ENCODE measurements at places on chromosomes 7 and 10.

GRCh38 chr10:75068523-75068922, 42.9 kb upstream of the SAMD8 start:
- DNase-seq = no peak

GRCh38 chr10:70334526-70335245, 47.7 kb downstream of the LRRC20 start:
- no peak for DNase-seq

DNA sequence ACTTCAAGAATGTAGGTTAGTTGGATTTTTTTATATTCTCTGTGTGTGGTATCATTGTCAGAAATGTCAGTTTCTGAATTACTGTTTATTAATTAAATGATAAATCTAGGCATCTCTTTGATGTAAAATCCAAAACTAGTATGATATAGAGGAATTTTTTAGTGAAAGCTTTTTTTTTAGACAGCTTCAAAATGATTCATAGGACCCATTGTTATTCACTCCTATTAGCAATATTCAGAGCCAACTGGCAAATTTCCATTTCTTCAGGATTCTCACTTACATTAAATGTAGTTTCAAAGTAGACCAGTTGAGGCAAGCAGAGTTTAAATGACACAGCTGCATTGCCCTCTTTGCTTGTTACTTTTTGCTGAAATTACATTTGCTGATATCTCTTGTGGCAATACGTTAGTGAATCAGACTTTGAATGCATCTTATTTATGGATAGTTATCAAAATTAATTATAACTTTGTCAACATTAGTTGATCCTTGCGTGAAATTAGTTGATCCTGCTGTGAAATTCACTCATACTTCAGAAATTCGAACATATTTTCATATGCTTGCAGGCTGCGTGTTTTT, 20.3 kb downstream of the ZNF277 start:
- no peak for DNase-seq

DNA sequence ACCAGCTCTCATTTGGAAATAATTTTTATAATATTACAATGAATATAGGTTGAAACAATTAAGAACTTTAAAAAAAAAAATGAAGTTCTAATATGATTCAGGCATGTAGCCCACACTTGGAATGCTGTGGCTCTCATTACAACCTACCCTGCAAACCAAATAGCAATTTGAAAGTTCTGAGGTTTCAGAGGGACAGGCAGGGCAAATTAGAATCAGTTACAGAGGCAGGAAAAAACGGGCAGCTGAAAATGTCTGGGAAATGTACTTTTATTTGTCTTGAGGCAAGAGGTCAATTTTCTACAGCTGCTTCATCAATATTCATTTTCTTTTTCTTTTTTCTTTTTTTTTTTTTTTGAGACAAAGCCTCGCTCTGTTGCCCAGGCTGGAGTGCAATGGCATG, 95.3 kb downstream of the PIP4K2A start:
- no peak for DNase-seq

- no peak for DNase-seq
Observed at GRCh38 chr7:117395743-117396142, 31.6 kb downstream of the ASZ1 start.

DNA sequence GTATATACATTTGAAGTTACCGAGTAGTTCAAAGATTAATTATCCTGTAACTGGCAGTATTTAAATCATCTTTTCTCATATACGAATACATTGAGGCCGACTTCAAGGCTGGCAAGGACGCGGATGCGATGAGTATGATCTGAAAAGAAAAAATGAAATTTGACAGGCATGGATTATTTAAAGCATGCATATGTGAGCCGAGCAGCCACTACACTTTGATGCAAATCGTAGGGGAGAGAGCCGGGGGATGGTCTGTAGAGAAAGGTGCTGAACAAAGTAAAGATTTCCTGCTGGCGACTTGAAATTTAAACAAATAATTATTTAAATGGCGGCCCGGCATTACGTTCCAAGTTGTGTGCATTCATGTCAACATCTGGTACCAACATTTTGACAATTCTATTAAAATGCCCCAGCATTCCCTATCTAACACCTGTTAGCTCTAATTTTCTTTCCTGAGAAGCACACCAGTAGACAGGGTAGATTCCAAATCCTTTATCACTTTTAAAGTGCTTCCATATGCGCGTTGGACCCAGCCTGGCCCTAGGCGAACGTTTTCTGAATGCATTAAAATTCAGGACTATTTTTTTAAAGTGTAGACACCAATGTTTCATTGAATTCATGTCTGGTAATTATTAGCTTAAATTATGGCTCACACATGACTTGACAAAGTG, 188.7 kb downstream of the EMX2 start:
- no peak for DNase-seq

GRCh38 chr10:103680869-103681236, 174.5 kb downstream of the SH3PXD2A start:
- no peak for DNase-seq

DNA sequence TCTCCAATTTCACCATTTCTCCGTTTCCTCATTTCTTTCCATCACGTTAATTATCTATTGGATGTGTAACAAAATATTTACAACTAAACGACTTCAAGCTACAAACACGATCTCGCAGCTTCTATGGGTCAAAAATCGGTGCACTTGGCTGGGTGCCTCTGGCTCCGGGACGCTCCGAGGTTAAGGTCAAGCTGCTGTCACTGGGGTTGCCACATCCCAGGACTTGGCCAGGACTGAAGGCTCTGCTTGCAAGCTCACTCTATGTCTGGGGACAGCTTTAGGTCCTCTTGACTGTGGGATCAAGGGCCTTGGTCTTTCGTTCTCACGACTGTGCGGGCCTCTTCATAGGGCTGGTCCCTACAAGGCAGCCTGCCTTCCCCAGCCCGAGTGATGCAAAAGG, 159.7 kb downstream of the CCDC3 start:
- no peak for DNase-seq

GRCh38 chr10:128622706-128623105, 496.5 kb upstream of the MKI67 start:
- DNase-seq = no peak

DNA sequence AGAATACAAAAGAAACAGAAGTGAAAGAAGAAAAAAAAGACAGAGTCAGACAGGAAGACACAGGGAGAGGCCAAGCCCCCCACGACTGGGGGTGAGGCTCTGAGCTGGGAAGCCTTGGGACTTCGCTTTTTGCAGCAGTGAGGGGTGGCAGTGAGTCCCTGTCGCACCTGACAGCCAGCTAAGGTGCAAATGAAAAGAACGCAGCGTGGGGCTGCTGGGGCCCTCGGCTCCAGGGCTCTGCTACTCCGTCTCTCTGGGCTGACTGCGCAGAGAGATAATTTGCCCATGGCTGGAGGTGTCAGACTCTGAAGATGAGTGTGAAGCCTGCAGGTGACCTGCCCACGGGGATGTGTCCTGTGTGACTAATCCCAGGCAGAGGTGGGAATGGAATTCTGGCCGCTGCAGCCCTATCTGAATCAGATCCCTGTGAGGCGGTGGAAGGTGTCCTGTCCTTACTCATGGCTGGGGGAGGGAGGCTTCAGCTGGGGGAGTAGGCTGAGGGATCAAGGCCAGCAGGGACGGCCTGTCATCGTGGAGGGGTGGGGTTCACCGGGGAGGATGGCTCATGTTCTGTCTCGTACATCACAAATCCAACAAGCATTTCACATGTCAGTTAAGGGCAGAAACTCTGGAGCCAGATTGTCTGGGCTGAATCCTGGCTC, 96.4 kb downstream of the SLIT1 start:
- no peak for DNase-seq

- no peak for DNase-seq
Observed at GRCh38 chr10:75744261-75744660, 312.8 kb downstream of the LRMDA start.

DNA sequence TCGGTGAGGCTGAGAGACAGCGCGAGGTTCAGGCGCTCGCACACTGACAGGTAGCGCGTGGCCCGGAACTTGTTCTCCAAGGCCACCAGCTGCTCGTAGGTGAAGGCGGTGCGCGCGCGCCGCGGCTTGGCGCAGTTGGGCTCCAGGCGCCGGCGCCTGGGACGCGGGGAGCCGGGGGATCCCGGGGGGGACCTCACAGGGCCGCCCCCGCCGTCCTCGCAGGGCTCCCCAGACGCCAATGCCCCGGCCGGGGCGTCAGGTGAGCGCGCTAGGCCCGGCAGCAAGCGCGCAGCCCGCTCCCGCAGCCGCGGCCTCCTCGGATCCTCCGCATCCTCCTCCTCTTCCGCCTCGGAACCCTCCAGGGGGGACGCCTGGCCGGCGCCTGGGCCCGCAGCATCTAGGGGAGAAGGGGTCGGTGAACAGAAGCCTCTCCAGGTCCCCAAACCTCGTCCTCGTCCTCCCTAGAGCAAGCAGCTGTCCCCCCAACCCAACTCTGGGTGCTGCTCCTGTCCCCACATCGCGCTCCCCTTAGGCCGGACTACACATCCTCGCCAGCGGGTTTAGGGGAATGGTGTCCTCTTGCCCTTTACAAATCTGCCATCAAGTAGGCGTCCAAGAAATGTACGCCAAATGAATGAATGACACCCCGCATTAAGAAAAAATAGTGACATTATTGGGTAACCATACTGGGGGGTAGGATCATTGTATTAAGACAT, 1.9 kb downstream of the NKX1-2 start:
- no peak for DNase-seq

GRCh38 chr10:68604441-68604840, 44.3 kb downstream of the TET1 start:
- DNase-seq = no peak

GRCh38 chr7:69765879-69766278, 167.6 kb downstream of the AUTS2 start:
- no peak for DNase-seq

GRCh38 chr10:109676703-109677102, 246.6 kb downstream of the XPNPEP1 start:
- DNase-seq = no peak

DNA sequence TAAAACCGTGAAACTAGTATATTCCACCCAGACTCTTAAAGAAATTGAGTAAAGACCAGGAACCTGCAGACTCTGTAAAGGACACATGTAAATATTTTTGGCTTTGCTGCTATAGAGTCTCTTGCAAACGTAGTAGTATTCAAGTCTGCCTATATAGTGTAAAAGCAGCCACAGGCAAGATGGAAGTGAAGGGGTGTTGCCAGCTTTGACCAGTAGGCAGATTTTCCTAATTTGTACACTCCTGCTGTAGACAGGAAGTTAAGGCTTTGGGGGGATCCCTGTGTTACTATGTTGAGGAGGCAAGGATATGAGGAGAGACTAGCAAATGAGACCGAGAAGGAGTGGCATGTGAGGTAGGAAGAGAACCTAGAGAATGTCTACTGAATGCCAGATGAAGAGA, 27.7 kb downstream of the WAC start:
- no peak for DNase-seq

- DNase-seq = no peak
Observed at GRCh38 chr10:50577681-50578350, 45.9 kb downstream of the SGMS1 start.

GRCh38 chr7:117673839-117674238, 194.0 kb downstream of the CFTR start:
- no peak for DNase-seq

DNA sequence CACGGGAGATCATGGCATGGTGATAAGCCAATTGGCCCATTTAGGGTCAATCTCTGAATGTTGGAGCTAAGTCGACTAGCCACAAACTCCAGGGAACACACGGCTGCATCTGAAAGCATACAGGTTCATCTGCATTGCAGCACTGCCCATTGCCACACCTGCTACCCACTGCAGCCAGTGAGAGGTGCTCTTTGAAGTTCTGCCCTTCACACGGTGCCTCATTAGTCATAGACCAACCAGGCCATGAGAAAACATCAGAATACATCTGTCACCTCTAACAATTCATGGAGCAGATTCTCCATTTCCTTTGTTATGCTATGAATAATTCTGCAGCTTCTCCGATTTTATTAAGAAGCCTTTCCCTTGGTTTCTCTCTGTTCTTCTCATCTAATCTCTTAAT, 65.7 kb upstream of the FAM204A start:
- no peak for DNase-seq

DNA sequence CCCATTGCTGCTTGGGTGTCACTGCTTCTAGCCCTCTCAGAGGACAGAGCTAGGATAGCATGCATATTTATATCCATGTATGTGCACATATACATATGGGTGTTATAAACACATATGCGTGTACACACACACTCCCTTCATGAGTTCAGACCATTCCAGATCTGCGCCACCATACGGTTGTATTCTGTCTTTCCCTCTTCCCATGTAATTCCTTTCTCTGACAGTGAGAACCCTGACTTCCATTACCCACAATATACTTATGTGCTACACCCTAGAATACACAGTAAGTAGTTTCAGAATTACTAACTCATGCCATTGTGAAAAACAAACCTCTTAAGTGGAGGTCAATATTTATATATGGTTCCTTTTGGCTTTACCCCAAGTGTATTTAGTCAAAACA, 116.6 kb upstream of the SAMD8 start:
- DNase-seq = no peak

DNA sequence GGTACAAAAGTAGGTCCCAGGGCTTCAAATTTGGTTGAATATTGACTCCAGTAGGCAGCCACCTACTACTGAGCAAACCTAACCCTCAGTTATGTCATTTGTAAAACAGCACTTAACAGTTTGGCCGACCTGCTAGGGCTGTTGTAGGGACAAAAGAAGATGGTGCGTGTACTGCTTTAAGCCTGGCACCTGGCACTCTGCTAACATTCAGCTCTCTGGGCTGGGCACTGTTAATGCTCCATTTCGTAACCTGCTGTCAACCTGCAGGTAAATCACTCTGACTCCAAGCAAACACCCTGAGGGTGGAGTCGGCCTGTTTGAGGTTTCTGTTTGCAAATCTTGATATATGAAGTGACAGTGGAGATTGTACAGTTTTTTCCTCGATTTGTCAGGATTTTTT, 7.2 kb downstream of the ZKSCAN1 start:
- no peak for DNase-seq

DNA sequence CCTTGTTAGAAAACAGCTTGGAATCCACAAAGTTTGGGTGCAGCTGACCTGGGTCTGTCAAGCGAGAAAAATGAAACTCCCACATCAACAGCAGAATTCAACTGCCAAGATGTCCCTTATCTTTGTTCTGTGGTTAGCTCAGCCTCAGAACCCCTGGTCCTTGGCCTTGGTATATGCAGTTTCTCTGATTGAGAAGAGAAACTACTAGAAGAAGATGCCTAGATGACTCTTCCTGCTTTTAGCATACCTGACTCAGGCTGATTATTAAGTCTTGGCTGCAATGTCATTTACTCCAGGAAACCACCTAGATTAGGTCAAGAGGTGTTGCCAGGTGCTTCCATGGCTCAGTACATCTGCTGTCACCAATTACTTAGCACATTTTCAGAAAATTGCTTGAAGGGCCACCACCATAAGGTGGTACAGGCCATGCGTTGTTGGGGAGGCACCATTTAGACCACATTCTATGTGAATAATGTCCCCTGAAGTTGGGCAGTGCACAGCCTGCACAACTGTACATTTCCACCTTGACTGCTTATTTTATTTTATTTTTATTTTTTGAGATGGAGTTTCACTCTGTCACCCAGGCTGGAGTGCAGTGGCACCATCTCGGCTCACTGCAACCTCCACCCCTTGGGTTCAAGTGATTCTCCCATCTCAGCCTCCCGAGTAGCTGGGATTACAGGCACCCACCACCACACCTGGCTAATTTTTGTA, 59.4 kb upstream of the ZNF438 start:
- DNase-seq = no peak

Measured in stimulated activated CD4-positive, alpha-beta T cell treated with anti-CD3 and anti-CD28 coated beads, Interleukin-4, amount 100 ng/mL, for 48 hours (primary cell).